Effector CD4-positive, alpha-beta T cell (primary cell): ENCODE measurements at places on chromosomes 11 and 22.

DNA sequence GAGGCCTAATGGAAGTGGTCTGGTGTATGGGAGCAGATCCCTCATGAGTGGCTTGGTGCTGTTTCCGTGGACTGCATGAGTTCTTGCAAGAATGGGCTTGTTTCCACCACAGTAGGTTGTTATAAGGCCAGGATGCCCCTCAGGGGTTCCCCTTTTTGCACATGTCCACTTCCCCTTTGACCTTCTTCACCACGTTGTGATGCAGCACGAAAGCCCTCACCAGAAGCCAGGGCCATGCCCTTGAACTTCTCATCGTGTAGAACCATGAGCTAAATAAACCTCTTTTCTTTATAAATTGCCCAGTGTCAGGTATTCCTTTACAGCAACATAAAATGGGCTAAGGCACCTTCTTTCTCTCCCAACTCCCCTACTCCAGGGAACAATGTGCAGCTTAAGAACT, 2.8 kb upstream of the NARS2 start:
- no peak for DNase-seq

- no peak for DNase-seq
These were observed 4.3 kb downstream of the ATL3 start for GRCh38 chr11:63666874-63667273.

DNA sequence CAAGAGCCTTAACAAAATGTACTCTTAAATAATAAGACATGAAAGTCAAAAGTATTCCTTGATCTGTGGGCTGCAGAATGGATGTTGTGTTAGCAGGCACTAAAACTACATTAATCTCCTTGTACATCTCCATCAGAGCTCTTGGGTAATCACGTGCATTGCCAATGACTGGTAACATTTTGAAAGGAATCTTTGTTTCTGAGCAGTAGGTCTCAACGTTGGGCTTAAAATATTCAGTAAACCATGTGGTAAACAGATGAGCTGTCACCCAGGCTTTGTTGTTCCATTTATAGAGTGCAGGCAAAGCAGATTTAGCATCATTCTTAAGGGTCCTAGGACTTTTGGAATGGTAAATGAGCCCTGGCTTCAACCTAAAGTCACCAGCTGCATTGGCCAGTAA, 152.9 kb downstream of the PKNOX2 start:
- no peak for DNase-seq

DNA sequence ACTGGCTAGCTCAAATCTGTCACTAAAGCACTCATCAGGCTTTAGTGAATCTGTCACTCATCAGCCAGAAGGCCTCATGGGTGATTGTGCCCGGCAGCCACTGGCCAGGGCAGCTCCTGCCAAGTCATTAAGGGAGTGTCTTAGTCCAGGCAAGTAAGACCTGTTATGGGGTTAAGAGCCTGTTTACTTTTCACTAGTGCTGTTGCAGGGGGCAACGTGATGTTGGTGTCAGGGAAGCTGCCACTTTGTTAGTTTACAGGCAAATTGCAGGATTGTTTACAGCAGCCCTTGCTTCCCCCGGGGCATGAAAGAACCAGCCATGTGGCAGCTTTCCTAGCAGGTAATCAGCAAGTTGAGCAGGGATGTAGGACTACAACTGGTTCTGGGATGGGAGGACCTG, 155.6 kb upstream of the NCAM1 start:
- no peak for DNase-seq

- no peak for DNase-seq
These were observed 4.6 kb downstream of the C11orf71 start for GRCh38 chr11:114395736-114396135.

GRCh38 chr22:28829358-28830181, 29.2 kb upstream of the XBP1 start:
- peak; percentile 64 for DNase-seq

DNA sequence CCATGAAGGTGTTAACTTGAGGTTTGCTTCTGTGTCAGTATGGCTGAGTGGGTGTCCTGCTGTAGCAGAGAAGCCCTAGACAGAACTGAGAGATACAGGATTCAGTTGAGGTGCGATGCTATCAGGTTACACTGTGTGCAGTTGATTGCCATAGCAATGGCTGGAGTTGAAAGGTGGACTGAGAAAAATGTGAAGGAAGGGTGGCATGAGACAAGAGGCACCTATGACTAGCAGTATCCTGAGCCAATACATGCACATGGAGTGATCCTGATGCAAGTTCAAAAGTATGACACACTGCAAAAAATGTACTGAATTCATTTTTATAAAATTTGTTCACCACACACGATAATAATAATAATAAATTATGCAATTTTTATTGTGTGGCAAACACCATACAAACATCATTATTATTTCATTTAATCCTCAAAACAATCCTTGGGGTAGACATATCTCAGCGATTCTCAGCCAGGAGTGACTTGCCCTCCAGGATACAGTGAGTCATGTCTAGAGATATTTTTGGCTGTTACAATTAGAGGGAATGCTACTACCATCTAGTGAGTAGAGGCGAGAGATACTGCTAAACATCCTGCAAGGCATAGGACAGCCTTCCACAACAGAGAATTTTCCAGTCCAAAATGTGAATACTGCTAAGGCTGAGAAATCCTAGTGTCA, 3.9 kb upstream of the PIWIL4 start:
- DNase-seq = no peak

DNA sequence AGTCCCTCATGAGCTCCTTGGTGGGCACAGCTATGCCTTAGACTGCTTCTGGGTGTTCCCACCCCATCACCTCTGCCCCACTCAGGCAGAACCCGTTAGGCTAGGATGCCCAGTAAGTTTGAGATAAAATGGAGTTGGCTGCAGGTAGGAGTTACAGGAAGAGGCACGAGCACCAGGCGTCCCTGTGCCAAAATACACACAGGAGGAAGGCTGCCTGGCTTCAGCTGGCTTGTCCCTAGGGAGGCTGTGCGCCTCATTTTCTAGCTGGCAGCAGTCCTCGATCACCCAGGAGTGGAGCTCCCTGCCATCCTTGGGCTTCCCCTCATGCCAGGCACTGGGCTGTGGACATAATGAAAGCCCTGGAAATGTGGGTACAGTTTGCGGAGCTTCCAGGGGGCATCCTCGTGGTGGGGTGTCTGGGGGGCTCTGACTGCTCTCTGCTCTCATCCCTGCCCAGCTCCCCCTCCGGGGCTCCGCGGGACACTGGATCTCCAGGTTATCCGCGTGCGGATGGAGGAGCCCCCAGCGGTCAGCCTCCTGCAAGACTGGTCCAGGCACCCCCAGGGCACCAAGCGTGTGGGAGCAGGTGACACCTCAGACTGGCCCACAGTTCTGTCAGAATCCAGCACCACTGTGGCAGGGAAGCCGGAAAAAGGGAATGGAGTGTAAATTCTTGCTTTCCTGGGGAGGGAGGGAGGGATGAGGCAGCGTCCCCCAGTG, 12.3 kb upstream of the MARK2 start:
- DNase-seq = no peak

DNA sequence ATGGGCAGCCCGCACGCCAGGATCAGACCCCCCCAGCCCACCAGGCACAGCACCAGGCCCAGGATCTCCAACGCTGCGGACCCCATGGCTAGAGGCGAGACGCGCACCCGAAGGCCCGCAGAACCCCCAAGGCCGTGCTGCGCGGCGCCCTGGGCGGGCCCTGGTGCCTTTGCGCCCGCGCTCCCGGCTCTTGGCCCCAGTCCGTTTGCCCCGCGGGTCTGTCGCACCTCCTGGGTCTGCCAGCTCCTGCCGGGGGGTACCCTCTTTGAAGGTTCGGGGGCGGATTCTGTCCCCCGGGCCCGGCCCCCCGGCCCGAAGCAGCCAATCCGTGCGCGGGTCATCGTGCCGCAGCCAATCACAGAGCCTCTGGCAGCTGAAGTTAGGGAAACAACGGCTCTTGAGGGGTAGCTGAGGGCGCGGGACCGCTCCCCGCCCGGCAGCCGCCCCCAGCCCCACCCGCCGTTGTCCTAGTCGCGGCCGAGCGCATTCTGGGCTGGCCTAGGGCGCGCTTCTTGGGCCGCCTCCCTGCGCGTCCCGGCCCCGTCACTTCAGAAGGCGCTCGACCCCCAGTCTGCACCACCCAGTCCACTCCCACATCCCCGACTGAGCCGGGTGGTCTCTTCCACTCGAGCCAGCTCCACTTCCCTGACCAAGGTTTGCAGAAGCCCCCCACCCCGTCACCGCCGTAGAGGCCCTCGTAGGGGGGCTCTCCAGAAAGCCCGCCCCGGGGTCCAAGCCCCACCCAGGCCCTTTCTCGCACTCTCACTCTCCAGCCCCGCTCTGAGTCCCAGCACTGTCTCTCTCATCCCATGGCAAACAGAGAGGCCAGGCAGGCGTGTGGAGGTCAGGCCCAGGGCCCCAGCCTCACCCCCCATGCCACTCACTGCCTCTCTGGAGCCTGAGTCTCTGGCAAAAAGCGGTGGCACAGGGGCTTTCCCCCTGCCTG, at the start of gene CLDN5:
Gene CLDN5 (minus strand): TSS at position 241 of the 946 bp plus-strand sequence. CDS start 155 bp downstream, at position 86.
- DNase-seq = no peak

DNA sequence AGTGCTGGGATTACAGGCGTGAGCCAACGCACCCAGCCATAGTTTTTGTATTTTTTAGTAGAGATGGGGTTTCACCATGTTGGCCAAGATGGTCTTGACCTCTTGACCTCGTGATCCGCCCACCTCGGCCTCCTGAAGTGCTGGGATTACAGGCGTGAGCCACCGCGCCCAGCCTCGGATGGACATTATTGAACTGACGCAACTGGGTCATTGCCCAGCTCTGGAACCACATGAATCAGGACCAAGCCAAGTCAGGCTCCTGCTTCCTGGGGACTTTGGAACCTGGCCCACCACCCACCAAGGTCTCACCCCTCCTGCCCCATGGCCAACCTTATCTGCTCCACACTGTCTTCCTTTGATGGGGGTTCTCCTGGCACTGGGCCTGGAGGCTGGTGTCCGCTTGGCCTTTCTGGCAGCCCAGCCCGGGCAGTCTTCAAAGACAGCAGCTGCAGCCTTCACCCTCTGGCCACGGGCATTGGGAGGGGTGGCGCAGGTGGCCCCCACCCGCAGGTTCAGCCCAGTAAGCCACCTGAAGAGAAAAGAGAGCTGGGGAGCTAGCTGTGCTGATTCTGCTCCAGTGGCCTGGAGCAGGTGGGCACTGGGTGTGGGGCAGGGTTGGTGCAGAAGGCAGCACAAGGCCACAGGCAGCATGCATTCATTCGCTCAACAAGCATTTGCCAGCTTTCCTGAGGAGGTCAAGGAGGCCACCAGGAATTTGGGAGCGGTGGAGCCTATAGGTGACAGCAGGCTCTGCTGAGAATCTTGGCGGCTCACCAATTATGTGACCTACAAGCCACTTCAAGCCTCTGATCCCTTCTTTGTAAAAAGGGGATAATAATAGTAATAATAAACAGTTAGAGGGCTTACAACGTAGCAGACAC, 5.7 kb downstream of the CHADL start:
- no peak for DNase-seq

- DNase-seq = no peak
These were observed 66.4 kb downstream of the GAB2 start for GRCh38 chr11:78351193-78351592.

DNA sequence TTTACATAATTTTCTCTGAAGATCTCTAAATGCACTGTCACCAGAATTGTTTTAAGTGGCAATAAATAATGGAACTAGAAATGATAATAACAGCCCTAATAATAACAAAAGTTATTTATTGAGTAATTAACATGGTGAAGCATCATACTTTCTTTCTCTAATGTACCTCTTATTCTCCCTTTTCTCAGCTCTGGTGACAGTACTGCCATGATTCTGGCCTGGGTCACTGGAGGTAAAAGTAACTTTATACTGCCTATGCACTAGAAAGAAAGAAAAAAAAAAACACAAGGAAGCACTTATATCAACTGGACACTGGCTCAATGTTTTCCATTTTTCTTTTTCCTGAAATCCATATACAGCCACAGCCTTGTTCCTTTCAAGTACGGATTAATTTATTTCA, 43.7 kb downstream of the CADM1 start:
- no peak for DNase-seq

DNA sequence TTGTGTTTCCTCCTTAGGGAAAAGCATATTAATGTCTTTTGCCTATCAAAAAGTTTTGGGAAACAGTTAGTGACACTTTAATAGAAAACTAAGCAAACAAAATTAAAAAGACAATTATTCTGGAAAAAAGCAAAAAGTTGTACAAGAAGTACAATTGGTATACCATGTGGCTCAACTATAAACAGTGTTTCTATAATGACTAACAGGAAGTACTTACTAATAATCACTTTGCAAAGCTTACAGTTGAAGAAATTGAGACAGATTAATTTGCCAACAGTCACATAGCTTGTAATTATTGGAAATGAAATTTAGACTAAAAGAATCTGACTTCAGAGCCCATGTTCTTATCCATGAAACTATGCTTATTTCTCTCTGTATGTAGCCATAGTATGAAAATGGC, 24.7 kb downstream of the PPME1 start:
- DNase-seq = no peak

DNA sequence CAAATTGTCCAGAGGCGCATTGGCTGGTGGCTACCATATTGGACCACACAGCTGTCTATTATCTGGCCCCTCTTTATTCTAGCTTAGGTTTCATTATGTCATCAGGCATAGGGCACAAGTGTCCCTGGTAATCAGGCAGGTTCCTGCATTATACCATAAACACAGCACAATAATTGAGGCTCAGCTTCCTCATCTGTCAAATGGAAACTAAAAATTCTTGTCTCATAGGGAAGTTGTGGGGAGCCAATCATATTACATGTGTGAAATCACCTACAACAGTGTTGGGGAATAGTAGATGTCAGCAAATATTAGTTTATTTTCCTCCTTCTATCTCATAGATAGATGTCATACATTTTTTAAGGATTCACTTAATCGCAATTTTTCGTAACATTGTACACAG, 231.0 kb upstream of the SORL1-AS1 start:
- no peak for DNase-seq

- no peak for DNase-seq
These were observed 184.9 kb upstream of the SESN3 start for GRCh38 chr11:95415837-95416304.

GRCh38 chr11:36265793-36266628, 23.2 kb downstream of the COMMD9 start:
- peak; percentile 37 for DNase-seq

DNA sequence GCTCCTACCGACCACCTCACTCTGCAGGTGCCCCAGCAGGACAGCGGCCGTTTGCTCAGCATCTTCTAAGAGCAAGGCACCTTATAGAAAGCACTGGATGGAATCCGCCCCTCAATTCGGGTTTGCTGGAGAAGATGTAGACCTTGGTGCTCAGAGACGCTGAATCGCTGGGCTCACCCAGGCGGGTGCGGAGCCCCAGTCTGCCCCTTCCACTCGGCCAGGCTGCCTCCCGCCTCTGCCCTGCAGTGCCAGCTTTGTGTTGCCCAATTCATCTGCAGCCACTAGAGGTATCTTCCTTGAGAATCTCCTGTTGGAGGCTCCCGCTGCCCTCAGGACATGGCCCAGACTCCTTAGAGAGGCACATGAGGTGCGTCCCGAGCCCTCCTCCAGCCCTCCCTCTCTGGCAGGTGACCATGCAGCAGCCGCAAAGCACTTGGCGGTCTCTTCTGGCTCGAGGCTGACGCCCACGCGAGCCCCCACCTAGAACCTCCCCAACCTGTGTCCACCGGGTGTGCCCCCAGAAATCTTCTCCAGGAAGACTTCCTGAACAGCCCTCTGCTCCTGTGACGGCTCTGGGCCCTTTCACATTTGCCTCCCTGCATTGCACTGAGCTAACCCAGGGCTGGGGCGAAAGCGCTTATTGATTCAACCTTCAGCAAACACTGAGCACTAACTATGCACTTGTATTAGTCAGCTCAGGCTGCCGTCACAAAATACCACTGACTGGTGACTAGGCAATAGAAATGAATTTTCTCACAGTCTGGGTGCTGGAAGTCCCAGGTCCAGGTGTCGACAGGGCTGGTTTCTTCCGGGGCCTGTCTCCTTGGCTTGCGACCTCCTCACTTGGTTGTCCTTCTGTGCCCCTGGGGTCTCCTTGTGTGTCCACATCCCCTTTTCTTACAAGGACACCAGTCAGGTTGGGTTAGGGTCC, 117.5 kb downstream of the WNT7B start:
- DNase-seq = no peak
